NCI-H2081 (cell line): ENCODE measurements at places on chromosomes 2 and 18.

GRCh38 chr18:77737405-77737804 lies 487.8 kb downstream of the GALR1 start:
- no peak for DNase-seq

DNA sequence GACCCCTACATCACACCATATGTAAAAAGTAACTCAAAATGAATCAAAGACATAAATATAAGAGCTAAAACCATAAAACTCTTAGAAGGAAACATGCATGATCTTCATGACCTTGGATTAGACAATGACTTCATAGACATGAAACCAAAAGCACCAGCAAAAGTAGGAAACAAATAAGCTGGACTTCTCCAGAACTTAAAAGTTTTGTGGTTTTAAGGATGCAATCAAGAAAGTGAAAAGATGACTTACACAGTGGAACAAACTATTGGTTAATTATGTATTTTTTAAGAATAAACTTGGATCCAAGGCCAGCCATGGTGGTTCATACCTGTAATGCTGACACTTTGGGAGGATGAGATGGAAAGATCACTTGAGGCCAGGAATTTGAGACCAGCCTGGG lies 150.2 kb downstream of the GALNT1 start:
- no peak for DNase-seq

- no peak for DNase-seq
Observed at GRCh38 chr18:8703092-8703709, 2.2 kb upstream of the MTCL1 start.

- DNase-seq, result no peak
Observed at GRCh38 chr18:29171892-29172755, 995.2 kb upstream of the CDH2 start.

- peak; percentile 12 for DNase-seq
Observed at GRCh38 chr2:182826064-182826463, 40.4 kb downstream of the FRZB start.

GRCh38 chr2:232898592-232899543 lies 28.8 kb downstream of the SNORC start:
- no peak for DNase-seq

DNA sequence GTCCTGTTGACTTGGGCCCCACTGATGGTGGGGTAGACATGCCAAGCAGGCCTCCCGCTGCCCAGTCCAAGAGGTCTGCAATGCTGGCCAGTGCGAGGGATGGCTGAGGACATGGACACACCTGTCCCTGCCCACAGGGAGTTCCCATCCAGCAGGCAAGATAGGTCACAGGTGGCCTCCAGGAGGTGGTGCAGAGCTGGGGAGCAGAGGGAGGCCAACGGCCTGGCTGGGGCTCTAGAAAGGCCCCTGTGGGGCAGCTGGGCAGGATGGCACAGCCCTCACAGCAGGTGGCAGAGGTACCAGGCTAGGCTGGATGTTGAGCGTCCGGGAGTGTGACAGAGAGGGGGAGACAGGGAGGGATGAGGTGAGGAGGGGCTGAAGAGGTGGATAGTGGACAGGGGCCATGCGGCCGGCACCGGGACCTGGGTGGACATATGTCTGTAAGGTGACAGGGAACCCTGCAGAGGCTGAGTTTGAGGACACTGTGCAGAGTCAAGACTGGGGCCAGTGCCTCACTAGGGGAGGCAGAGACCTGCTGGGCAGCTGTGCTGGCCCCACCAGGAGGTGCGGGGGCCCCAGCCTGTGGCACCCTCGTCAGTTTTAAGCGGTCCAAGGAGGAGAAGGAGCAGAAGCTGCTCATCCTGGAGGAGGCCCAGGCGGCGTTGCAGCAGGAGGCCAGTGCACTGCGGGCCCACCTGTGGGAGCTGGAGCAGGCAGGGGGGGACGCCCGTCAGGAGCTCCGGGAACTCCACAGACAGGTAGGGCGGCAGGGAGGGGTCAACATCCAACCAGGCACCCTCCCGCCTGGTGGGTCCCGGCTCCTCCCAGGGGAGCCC lies 34.3 kb upstream of the SNED1 start:
- no peak for DNase-seq

DNA sequence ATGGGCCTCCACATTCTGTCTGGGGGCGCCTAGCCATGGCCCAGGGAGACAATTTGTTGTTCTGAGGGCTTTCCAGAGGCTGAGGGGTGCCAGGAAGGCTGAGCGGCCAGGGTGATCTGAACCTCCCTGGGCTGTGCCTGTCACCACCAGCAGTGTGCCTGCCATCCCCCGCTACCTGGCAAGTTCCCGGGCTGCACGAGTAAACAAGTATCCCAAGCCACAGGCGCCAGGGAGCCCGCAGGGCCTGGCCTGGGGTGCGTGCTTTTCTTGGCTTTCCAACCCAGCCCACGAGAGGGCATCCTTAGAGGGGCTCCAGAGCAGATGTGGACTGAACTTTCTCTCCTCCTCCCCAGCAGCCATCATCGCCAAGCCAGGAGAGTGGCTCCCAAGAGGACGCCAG lies 35.1 kb upstream of the B3GNT7 start:
- no peak for DNase-seq

DNA sequence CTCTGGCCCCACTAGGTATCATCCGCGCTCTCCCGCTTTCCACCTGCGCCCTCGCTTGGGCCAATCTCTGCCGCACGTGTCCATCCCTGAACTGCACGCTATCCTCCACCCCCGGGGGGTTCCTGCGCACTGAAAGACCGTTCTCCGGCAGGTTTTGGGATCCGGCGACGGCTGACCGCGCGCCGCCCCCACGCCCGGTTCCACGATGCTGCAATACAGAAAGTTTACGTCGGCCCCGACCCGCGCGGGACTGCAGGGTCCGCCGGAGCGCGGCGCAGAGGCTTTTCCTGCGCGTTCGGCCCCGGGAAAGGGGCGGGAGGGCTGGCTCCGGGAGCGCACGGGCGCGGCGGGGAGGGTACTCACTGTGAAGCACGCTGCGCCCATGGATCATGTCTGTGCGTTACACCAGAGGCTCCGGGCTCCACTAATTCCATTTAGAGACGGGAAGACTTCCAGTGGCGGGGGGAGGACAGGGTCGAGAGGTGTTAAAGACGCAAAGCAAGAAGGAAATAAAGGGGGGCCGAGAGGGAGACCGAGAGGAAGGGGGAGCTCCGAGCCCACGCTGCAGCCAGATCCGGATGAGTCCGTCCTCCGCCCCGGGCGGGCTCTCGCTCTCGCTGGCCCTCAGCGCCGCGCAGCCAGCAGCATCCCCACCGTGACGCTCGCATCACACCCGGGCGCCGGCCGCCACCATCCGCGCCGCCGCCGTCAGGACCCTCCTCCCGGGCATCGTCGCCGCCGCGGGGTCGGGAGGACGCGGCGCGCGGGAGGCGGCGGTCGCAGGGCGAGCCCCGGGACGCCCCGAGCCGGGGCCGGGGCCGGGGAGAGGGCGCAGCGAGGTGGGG lies 664 bp downstream of the NETO1 start:
- peak; percentile 67 for DNase-seq

DNA sequence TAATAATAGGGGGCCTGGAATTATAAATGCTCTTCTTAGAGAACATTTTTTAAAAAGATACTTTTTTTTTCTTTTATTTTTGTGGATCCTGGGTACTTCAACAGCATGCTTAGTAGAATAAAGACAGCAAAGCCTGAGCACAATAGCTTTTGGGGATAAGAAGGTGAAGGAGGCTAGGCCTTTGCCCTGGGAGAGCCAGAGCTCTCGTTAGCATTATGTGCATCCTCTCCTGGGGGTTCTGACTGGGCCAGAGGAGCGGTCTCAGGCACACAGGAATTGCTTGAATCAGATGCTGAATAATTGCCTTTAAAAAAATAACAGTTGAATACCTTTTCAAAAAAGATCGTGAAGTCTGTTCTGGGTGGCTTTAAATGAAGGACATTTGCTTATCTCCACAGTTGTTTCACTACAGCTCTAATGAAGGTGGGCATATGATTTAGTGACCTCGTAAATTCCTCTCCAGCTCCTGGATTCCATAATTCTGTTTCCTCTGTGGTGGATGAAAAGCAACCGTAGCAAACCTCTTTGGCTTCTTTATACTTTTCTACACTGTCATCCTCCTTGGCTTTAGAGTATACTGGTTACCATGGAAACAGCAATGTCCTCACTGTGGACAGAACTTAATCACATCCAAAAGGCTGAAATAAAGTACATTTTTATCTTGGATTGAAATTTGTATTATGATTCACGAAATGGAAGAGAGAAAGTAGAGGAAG lies 133.8 kb downstream of the MAIP1 start:
- DNase-seq, result no peak

DNA sequence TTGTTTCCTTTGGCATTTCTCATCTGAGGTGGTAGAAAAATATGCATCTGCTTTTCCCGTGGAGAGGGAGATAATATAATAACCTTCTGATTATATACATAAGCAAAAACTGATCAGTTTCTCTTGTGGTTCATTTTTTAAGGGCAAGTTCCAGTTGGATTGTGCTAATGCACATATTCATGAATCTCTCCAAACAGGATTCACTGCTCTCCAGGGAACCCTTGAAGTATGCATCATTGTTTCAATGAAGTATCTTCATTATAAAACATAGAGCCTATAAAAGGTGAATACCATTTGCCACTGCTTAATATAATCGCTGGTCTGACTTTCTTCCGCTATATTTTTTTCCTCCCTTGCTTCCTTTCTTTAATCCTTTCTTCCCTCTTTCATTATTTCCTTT lies 384.7 kb downstream of the FIGN start:
- DNase-seq, result no peak
